NCI-H2171 treated with DMSO at 0.1 percent for 48 hours (cell line): ENCODE measurements at places on chromosomes 3 and 15.

DNA sequence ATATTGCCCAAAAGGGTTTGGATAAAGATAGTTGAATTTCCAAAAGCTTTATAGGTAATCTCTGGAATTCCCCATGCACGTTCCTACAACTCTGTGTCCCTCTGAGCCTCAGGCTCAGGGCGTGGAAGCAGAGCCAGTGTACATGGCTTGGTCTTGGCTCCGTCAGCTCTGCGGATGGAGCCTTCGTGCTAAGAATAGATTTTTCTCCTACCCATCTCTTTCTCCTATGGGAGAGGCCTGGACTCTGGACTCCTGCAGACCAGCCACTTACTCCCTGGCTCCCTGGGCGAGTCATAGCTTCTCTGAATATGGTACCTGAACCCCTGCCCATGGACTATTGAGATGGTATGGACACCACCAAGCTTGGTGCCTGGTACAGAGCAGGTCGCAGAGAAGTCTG is 99.9 kb downstream of the EEFSEC start:
- no peak for DNase-seq

- no peak for DNase-seq
Observed at GRCh38 chr15:42387603-42388002, 28.3 kb downstream of the CAPN3 start.

GRCh38 chr3:128421439-128421836 is 45.3 kb downstream of the DNAJB8 start:
- no peak for DNase-seq

- DNase-seq, result no peak
Observed at GRCh38 chr3:193446965-193447602, 68.5 kb upstream of the ATP13A5 start.

DNA sequence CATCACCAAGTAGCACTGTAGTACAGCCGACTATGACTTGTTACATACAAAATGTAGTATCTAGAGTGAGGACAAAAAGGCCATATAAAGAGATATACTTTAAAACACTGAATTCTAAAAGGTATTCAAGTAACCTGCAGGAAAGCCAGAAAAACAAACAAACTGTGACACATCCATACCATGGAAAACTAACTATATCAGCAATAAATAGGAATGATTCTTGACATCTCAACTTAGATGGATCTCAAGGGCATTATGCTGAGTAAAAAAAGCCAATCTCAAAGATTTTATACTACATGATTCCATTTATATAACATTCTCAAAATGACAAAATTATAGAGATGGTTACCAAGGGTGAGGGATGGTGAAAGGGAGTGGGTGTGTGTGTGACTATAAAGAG is 143.0 kb downstream of the PEAK1 start:
- no peak for DNase-seq

DNA sequence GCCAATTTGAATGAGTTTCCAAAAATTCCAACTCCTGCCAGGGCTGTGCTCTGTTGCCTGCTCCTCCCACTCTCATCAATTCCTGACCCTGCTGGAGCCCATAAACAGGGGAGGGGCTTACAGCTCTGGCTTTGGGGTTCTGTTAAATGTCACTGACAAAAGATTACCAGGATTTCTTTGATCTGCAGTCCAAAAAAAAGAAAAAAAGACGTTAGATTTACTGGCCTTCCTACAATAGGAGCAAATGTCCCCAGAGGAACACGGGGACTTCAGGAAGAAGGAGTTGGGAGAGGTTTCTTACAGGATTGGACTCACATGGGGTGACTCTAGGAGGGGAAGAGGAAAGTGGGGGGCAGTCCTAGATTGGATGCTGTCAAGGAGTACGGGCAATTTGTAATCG is 84.3 kb upstream of the RNF7 start:
- DNase-seq, result no peak

- no peak for DNase-seq
Observed at GRCh38 chr15:99536422-99537040, 29.3 kb upstream of the MEF2A start.

DNA sequence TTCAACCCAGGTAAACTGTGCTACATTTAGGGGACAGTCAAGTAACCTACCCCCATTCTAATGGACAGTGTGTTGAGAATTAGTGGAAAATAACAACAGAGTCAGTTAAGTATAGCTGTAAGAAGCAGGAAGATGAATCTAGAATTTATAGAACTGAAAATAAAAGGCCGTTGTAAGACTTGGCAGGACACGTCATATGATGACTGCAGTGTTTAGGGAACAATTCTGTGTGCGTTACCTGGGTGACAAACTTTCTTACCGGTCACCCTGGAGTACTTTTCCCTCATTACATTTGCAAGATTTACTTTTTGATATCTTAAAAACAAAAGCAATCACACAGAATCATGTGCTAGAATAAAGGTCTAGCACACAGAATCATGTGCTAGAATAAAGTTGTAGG is 536.3 kb upstream of the ZNF717 start:
- DNase-seq, result no peak

GRCh38 chr3:59450946-59451763 is 401.3 kb upstream of the CFAP20DC start:
- no peak for DNase-seq

DNA sequence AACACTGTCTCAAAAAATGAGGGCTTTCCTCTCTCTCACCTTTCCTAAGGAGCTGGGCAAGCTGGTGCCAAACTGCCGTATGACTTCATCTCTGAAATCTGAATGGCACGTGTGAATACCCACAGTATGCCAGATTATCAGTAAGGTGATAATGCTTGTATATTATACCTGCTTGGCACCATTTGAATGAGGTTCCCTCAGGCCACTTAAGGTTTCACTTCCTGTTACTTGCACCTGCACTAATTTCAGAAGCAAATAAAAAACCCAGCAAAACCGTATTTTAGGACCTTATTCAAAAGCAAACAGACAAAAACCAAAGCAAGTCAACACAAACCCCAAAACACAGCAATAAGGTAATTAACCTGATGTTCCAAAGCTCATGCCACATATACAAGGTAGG is 19.7 kb downstream of the FOXP1 start:
- no peak for DNase-seq

DNA sequence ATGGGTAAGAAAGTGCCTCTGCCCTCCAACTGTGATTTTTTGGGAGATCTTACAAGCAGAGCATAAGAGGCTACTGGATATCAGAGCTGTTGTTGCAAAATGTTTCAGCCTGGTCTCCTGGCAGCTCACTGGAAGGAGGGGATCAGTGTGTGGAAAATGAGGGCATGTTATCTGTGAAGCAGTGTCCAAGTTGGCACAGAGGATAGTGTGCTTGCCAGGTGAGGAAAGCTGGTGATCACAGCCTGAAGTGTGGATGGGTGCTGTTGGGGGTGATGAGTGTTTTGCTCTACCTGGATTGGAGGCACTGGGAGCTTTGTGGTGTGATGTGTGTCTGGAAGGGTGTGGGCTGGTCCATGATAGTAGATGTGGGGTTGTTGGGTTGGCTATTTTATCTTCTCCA is 69.3 kb downstream of the MCTP2 start:
- DNase-seq, result no peak

DNA sequence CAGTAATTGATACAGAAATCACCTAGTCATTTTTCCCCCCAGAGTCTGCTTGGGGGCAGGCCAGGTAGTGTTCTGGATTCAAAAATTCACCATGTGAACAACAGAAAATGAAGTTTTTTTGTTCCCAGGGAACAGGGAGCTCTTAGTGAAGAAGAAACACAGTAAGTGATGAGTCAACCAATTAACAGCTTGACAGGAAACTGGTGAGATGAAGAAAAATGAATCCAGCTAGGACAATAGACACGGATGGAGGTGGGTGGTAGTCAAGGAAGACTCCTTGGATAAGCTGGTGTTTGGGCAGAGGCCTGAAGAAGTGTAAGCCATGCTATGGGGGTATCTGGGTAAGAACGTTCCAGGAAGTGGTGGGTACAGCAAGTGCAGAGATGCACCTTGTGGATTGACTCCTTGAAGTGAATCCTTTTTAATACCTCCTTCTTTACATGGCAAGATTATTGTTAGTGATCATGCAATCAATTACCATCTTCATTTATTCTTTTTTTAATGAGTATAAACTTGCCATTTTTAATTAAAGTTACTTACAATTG is 339.9 kb upstream of the RGMA start:
- no peak for DNase-seq

DNA sequence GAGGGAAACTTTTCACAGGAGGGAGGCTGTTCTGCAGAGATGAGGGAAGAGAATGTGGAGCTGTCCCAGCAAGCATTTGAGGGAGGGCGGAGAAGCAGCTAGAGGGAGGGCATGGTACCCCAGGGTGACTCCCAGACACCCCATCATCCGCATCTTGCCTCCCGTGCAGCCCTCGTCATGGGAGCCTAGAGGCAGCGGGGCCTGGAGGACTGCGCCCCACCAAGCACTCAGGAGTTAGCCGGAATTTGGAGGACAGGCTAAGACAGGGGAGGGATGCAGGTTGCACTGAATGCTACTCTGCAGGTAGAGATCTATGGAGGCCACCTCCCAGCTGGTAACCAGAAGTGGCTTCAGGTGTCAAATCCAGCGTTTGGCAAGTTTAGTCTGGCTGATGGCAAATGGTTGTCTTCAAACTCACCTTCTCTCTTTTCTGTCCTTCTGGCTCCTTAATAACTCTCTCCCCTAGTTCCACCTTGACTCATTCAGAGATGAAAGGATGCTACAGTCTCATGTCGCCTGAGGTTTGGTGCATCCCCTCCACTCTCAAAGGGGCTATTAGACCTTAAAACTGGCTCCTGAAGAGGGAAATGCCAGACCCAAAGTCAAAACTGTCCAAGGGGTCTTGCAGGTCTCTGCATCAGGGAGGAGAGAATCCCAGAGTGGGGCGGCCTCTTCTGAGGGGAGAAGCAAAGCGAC is 155.9 kb upstream of the TLE3 start:
- DNase-seq, result no peak

GRCh38 chr3:152834191-152834775 is 648 bp upstream of the P2RY1 start:
- DNase-seq, result no peak

DNA sequence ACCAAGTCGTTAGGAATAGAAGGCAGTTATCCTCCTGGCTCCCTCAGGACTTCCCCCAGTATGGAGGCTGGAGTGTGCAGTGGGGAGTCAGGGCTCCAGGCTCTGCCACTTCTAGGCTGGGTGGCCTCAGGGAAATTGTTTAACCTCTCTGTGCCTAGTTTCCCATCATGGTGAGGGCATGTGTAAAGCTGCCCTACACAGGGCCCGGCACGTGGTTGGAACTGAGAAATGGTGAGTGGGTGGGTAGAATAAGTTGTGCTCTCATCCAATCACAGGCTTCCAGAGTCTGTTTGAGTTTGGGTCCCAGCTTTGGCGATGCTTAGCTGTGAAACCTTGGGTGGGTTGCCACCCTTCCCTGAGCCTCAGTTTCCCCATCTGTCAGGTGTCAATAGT is 117.3 kb downstream of the FBLN2 start:
- DNase-seq, result no peak

DNA sequence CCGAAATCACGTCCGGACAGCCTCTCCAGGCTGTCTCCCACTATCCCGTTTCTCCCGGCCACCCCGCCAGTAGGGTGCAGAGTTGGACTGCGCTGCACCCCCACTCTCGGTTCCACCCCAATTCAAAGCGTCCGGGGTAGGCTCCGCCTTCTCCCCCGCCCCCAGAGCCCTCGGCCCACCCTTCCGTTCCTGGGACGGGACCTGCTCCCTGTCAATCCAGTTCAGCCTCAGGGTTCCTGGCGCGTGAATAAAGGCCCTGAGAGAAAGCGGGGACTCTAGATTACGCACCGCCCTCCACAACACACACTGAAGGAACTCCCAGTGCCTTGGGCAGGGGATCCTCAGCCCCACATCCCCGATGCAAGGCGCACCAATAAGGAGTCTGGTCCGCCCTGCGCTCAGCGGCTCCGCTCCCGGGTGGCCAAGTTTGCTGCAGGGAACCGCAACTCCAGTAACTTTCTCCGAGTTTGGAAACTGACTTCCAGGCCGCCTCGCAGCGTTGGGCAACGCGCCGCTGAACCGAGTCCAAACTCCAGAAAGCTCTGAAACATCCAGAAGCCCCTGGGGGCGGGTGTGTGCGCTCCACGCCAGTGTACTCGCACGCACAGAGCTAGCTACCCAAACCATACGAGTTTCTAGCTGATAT is 1.9 kb downstream of the ADAMTS9 start:
- peak; percentile 21 for DNase-seq

DNA sequence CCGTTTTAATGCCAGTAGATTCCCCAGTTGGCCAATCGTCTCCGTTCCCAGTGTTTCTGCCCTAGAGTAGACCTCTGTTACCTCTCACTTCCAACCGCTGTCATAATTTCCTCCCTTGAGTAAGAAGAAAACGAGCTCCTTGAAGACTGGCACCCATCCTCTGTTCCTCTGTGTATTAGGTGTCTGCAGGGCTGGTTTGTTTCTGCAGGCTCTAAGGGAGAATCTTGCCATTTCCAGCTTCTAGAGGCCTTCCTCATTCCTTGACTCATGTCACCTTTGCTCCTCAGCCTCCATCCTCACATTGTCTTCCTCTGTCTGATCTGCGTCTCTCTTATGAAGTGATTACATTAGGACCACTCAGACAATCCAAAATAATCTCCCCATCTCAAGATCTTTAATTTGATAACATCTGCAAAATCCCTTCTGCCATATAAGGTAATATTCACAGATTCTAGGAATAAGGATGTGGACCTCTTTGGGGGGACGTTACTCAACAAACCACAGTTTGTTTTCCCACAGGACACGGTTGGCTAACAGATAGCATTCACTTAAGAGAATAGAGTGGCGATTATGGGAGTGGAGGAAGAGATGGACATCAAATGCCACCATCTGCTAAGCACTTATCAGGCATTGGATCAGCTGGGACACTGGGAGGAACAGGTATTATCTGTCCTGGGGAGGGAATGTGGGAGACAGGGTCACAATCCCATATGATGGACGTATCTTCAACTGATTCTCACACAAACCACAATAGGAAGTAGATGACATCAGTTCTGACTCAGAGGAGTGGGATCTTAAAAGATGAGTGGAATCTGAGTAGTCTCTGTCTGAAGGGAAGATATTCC is 17.1 kb downstream of the ARHGAP31 start:
- no peak for DNase-seq

GRCh38 chr3:155763870-155764463 is 19.1 kb upstream of the PLCH1 start:
- DNase-seq, result no peak

DNA sequence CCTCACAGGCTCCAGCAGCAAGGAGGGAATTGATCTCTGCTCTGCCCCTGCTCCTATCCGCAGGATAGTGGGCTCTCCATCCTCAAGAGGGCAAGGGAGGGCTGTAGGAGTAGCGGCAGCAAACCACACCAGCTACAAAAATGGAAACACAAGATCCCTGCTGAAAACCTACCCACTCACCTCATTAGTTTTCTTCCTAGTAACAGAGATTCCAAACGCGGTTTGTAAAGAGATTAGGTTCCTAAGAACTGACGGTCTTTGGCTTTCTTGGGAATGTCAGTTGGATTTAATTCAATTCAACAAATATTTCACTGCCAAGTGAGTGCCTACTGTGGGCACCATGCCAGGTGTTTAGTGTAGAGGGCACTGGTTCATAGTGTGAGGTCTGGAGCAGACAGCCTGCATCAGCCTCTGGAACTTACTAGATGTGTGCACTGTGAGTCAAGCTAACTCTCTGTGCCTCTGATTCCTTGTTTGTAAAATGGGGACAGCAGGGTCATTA is 84.7 kb downstream of the MRPL46 start:
- no peak for DNase-seq
